ENCODE measurements at places on chromosomes 1 and 21. TPM values are rescaled to one million over a fixed set of nuclear protein-coding genes. Genes with fewer than 3 reads are reported as not detected.

- H3K36me3 ChIP-seq, result no peaks in the 10 kb centered on the region
- no peak overlapping the region for H3K27ac ChIP-seq
- no peak for DNase-seq
Measured at GRCh38 chr1:89831462-89832120, 10.8 kb downstream of the LRRC8D start.

Gene CAMK2N1
- 13.4 TPM for total RNA-seq

Gene DYNLT5
- total RNA-seq, result 0.85 TPM

DNA sequence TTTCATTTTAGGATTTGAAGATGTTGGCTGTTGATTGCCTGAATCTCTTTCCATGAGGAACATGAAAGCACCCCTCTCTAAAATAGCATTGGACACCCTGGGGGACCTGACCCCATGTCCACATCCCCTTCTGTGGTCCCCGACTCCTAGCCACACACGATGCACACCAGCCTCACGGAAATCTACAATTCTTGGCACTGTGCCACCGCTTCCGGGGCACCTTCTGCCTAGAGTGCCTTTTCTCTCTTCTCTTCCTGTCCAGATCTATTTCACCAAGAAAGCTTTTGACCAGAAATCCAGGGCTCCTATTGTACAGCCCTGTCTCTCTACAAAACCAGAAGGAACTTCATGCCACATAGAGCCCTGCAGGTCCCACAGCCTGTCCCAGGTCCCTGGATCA, 50.3 kb downstream of the MYSM1 start:
- no peak overlapping the region for H3K27ac ChIP-seq
- no peaks in the 10 kb centered on the region for H3K4me1 ChIP-seq
- H3K27me3 ChIP-seq, result no peaks in the 10 kb centered on the region
- no peaks in the 10 kb centered on the region for H3K36me3 ChIP-seq
- no peak overlapping the region for H3K4me3 ChIP-seq

Gene PTAFR
- 4.6 TPM for total RNA-seq

DNA sequence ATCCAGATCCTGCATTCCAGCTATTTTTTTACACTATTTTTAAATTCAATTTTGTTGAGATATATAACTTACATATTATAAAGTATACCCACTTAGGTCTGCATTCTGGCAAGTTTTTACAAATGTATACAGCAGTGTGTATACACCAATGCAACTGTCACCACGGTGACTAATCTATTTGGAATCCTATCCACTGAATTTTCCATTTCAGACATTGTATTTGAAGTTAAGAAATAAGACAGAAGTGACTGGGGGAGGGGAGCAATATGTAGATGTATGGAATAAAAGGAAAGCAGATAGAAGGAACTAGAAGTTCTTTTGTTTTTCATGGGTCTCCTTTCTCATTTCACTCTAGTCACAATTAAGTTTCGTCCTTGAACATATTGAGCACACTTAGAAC, 431.5 kb upstream of the CHRM3 start:
- DNase-seq, result no peak
- no peak overlapping the region for H3K4me3 ChIP-seq
- no peaks in the 10 kb centered on the region for H3K4me1 ChIP-seq

Gene RPTN
- total RNA-seq, result not detected

DNA sequence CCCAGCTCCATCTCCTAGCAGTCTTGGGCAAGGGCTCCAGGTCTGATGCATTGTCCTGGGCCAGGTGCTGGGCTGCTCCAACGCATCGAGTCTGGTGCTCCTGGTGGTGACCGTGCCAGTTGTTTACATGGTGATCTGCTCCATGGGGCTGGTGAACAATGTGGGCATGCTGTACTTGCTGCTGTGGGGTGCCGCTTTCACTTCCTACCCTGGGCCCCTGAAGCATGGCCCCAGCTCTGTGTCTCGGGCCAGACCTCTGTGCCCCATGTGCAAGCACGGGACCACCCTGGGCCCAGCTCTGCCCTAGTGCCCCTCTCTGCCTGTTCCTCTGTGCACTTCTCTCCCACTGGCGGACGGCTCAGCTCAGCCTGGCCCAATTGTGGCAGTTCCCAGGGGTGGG, 119.4 kb downstream of the MAST2 start:
- no peaks in the 10 kb centered on the region for H3K4me1 ChIP-seq
- H3K36me3 ChIP-seq, result no peaks in the 10 kb centered on the region
- no peaks in the 10 kb centered on the region for H3K27me3 ChIP-seq
- no peak overlapping the region for H3K4me3 ChIP-seq

Gene FCAMR
- not detected for total RNA-seq

Gene SYPL2
- 9.6 TPM for total RNA-seq

Gene DNASE2B
- total RNA-seq, result not detected

GRCh38 chr1:19198820-19199219, 11.2 kb downstream of the UBR4 start:
- no peaks in the 10 kb centered on the region for H3K27me3 ChIP-seq
- no peak overlapping the region for H3K27ac ChIP-seq
- no peak overlapping the region for H3K4me3 ChIP-seq
- no peak for DNase-seq
- H3K36me3 ChIP-seq, result peaks cover 57% of the 10 kb centered on the region
